ENCODE measurements at places on chromosomes 16 and 17. TPM values are rescaled to one million over a fixed set of nuclear protein-coding genes. Genes with fewer than 3 reads are reported as not detected.
A peak's percentile ranks its signal among the peaks of the same experiment; 100 is the strongest.

SRRM2 gene
- 239 TPM for total RNA-seq

RNF151 gene
- total RNA-seq, result not detected

CA10 gene
- not detected for total RNA-seq

SCNN1B gene
- total RNA-seq, result 0.19 TPM

IL17C gene
- not detected for total RNA-seq

OSBPL7 gene
- 14.4 TPM for total RNA-seq

IGSF6 gene
- total RNA-seq, result not detected

DNA sequence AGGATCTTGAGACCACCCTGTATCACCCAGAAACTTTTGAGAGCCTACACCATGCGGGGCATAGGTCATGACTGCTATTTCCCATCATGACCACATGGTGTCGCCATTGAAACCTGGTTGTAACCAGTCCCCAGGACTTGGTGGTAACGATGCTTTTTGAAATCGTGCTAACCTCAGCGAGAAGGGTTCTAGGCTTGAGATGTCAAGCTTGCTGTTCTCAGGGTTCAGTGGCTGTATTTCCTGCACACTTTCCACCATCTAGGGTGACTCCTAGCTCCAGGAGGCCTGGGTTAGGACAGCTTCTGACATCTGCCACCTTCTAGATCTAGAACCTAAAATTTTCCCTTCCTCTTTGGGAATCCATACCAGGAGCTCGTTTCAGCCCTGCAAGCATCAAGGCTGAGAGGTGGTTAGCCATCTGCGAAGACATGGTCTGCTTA is 13.0 kb upstream of the SPNS3 start:
- peak; percentile 62 for DNase-seq

GRCh38 chr16:89168381-89169189 is 3.0 kb upstream of the CDH15 start:
- DNase-seq, result no peak

DNA sequence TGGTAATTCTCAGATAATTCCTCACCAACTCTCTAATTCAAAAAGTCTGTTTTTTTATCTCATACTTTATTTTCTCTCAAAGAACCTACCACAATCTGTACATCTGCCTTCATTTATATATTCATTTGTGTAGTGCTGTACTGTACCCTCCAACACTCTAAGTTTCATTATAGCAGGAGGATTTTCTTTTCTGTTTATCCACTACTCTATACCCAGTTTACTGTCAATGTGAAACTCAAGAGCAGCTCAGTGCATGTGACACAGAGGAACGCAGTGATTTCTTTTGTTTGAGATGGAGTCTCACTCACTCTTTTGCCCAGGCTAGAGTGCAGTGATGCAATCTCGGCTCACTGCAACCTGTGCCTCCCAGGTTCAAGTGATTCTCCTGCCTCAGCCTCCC is 117.8 kb downstream of the ADAMTS18 start:
- no peak for DNase-seq

GRCh38 chr17:78761789-78762406 is 20.2 kb downstream of the CYTH1 start:
- no peak for DNase-seq

DNA sequence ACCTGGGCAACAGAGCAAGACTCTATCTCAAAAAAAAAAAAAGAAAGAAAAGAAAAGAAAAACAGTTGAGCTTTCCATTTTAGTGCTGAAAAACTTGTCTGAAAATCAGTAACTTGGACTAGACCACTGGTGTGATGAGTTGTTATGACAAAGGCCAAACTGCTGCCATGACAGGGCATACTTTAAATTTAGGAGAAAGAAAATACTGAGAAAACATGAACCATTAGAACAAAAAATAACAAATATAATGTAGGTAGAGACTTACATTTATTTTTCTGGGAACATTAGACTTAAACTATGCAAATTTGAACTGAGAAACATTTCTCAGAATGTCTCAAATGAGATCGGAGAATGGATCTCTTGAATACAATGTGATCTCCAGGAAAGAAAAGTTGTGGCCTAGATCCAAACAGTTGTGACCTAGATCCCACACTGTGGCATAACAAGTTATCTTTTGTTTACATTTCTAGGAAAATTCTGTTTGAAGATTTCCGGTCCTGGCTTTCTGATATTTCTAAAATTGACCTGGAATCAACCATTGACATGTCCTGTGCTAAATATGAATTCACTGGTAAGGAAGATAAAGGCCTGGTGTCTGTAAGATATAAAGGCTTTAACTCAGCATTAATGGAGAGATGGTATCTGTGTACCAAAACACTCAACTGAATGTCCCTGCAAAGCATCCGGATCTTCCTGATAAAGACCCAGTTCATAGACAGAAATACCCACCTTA is 10.9 kb downstream of the OGFOD1 start:
- DNase-seq, result no peak

GRCh38 chr16:71568551-71568950 is 8.3 kb downstream of the TAT start:
- DNase-seq, result no peak

- no peak for DNase-seq
Observed at GRCh38 chr17:1267471-1267943, 2.7 kb upstream of the BHLHA9 start.

DNA sequence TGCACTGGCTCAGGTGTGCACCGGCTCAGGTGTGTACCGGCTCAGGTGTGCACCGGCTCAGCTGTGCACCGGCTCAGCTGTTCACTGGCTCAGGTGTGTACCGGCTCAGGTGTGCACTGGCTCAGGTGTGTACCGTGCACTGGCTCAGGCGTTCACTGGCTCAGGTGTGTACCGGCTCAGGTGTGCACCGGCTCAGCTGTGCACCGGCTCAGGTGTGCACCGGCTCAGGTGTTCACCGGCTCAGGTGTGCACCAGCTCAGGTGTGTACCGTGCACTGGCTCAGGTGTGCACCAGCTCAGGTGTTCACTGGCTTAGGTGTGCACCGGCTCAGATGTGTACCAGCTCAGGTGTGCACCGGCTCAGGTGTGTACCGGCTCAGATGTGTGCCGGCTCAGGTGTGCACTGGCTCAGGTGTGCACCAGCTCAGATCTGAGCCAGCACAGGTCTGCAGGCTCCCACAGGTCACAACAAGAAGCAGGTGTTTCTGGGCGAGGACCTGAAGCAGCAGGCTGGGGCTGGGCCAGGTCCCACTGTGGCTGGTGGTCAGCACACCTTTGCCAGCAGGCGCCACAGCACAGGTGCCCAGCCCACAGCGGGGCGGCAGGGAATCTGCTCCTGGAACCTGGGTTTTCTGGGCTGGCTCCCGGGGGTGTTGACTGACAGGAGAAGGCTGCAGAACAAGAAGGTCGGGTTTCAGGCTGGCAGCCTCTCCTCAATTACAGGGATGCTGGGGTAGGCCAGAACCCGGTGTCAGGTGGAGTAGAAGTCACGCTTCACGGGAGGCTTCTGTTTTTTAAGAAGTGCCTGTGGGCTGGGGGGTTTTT is 17.2 kb downstream of the METRNL start:
- no peak for DNase-seq

DNA sequence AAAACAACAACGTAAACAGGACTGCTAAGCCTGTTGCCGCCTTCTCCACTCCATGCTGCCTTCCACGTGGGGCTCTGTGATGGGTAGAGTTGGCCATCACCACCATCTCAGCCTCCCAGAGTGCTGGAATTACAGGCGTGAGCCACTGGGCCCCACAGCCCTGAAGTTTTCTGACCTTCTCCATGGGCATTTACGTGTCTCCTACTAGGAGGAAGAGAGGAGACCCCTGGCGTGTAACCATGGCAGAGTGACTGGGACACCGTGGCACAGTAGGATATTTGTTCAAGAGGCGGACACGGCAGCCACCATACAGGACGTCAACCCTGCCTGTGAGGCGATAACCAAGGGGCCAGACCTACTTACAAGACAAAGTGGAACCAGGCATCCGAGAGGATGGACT is 31.1 kb downstream of the TRPV3 start:
- DNase-seq, result no peak

GRCh38 chr17:59141860-59142259 is 13.1 kb downstream of the SKA2 start:
- DNase-seq, result no peak

DNA sequence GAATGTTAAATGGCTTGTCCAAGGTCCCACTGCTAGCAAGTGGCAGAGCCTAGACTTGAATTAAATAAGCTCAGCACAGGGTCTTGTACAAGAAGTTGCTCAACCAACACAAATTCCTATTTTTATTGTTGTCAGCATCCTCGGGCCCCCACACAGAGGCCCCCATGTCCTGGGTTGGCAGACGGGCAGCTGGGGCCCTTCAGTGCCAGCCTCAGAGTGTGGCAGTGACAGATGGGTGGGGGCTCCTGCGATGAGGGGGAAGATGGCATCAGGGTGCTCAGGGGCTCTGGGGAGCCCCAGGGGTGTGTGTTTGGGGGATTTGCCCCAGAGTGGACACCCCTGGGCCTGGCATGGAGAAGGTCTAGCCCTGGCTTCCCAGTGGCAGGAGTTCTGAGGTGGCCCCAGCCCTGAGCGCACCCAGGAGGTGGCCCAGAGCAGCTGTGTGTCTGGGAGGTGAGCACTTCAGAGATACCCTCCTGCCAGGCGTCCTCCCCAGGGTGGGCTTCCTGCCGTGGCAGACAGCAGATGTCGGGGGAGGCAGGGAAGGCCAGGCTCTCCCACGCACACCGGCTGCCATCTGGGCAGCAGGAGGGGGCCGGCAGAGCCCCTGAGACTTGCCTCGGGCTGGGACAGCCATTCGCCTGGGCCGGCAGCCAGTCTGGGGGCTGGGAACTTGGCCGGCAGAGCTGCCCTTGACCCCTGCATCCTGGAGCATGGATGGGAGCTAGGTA is 150.8 kb downstream of the C16orf78 start:
- no peak for DNase-seq

DNA sequence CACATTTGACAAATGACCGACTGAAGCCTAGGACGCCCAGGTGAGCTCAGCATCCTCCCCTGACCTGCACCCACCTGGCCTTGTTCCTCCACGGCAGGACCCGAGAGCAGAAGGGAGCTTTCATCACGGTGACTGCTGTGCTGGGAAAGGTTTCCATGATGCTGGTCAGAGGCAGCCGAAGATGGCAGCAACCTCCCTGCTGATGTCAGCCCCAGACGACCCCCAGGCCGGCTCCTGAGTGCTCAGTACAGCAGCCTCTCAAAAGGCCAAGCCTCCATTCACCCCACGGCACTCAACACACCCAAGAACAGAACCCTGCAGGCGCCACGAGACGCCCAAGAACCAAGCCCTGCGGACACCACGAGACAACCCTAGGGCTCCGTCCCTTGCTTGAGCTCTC is 119.8 kb downstream of the ANKRD11 start:
- no peak for DNase-seq

- DNase-seq, result peak; percentile 27
Observed at GRCh38 chr17:61251939-61252865, 147.4 kb upstream of the TBX2 start.

- DNase-seq, result no peak
Observed at GRCh38 chr16:75188832-75189477, 18.0 kb downstream of the CTRB2 start.

GRCh38 chr16:2238838-2239675 is 2.8 kb downstream of the DNASE1L2 start:
- DNase-seq, result no peak

- DNase-seq, result no peak
Observed at GRCh38 chr17:37848690-37849616, 75.3 kb upstream of the TBC1D3K start.

DNA sequence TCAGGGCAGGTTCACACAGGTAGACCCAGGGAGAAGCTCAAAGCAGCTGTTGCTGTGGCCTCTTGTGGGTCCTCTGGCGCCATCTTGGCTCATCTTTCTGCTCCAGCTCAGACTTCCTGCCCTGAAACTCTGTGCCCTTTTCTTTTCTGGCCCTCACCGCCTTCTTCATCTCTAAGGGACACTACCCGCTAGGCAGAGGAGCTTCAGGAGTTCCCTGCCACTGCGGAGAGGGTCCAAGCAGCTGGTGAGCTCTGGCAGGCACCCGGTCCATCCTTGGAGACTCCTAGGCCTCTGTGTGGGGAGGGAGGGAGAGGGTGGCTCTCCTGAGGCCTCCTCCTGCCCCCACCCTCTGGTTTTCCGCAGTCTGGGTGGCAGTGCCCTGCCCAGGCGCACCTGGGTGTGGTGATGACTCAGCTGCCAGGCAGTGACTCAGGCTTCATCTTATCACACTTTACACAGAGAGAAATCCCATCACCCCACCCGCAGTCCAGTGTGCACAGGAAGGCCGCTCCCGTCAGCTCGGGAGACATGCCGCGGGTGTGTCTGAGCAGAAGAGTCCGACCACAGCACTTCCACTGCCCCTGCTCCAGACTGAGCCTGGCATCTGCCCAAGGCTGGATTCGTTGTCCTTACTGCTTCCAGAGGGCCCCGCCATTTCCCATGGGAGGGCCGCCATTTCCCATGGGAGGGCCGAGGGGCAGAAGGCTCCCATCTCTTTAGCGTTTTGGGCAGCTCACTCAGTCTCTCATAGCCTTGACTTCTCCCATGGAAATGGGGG is 7.3 kb downstream of the NT5C start:
- DNase-seq, result peak; percentile 39

- DNase-seq, result no peak
Observed at GRCh38 chr17:79555543-79555942, 55.3 kb downstream of the RBFOX3 start.

GRCh38 chr17:37651849-37652248 is 8.6 kb upstream of the DDX52 start:
- DNase-seq, result no peak

- DNase-seq, result no peak
Observed at GRCh38 chr17:40538936-40539705, 26.2 kb downstream of the CCR7 start.

DNA sequence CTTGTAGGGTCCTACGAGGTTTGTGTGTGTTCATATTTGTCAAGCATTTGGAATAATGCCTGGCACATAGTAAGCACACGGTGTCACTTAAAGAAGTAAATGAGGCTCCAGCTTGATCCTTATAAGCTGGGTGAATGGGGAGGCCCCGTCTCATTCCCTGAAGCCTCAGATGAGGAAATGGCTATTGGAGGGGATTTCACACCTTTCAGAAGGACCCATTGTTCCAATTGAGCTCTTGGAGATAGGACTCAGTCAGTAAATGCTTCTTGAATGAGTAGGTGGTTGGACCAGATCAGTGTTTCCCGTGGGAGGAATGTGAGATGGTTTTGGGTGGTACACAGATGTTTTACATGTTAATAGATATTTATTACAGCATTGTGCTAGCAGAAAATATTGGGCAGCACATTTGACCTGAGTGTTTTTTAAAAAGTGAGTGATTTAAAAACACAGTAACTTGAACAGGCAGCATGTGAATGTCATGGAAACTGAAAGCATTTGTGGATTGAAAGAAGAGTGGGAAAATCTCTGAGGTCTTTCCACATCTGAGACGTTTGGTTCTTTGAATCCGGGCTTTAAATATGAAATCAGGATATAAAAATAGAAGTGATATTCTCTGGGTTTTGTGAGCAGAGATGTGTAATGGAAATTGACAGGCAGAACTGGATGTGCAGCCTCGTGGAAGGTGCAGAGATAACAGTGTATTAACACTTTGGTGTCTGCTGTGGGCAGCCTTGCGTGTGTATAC is 36.4 kb upstream of the ARHGAP17 start:
- no peak for DNase-seq

- no peak for DNase-seq
Observed at GRCh38 chr17:77810536-77810935, 148.0 kb upstream of the TNRC6C start.

Measured in glomerular endothelial cell (primary cell).